NCI-H226 (cell line): ENCODE measurements at places on chromosomes 2 and 18.
A peak's percentile ranks its signal among the peaks of the same experiment; 100 is the strongest.

DNA sequence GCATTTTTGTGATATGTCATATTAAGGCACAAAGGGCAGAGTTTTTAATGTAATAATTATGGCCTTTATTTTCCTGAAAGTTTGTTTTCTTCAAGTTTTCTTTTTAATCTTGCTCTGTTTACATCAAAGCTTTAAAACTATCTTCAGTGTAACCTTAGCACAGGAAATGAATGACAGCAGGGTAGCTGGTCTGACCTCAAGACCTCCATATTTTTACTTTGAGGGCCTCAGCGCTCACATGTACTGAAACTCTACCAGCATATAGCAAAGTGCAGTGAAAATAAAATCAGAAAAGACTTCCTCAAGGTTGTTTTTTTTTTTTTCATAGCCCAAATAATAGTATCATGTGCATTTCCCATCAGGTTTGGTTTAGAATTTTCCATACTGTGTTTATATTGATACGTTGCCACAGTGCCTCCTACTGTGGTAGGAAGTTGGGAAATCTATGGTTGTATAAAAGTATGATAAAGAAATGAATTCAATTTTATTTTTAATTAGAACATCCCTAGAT is 163.4 kb downstream of the UBE2E3 start:
- DNase-seq: no peak

- no peak for DNase-seq
Measured at GRCh38 chr2:160141419-160141818, 58.7 kb downstream of the ITGB6 start.

DNA sequence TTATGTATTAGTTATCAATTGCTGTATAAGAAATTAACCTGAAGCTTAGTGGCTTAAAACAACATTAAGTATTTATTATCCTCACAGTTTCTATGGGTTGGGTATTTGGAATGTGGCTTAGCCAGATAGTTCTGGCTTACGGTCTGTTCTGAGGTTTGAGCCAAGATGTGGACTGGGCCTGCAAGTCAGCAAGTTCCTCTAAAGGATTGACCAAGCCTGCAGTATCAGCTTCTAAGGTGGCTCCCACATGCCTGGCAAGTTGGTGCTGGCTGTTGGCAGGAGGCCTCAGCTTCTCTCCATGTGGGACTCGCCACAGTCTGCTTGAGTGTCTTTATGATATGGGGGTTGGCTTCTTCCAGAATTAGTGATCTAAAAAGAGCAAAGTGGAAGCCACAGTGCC is 45.0 kb upstream of the TCF4 start:
- peak; percentile 17 for DNase-seq

GRCh38 chr2:241959751-241960269 is 90.3 kb downstream of the RTP5 start:
- DNase-seq: no peak

GRCh38 chr18:64806232-64806631 is 657.3 kb upstream of the LINC00305 start:
- no peak for DNase-seq

DNA sequence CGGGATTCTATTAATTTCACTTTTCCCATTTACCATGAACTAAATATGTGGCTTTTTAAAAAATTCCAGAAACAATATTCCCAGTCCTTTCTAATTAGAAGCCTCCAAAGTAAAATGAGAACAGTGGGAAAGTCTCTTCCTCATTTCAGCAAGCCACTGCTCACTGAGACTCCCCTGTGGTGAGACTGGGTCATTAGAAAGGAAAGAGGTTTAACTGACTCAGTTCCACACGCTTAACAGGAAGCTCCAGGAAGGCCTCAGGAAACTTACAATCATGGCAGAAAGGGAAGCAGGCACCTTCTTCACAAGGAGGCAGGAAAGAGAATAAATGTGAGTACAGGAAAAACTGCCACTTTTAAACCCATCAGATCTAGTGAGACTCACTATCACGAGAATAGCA is 258.9 kb upstream of the CHAC2 start:
- DNase-seq: no peak

DNA sequence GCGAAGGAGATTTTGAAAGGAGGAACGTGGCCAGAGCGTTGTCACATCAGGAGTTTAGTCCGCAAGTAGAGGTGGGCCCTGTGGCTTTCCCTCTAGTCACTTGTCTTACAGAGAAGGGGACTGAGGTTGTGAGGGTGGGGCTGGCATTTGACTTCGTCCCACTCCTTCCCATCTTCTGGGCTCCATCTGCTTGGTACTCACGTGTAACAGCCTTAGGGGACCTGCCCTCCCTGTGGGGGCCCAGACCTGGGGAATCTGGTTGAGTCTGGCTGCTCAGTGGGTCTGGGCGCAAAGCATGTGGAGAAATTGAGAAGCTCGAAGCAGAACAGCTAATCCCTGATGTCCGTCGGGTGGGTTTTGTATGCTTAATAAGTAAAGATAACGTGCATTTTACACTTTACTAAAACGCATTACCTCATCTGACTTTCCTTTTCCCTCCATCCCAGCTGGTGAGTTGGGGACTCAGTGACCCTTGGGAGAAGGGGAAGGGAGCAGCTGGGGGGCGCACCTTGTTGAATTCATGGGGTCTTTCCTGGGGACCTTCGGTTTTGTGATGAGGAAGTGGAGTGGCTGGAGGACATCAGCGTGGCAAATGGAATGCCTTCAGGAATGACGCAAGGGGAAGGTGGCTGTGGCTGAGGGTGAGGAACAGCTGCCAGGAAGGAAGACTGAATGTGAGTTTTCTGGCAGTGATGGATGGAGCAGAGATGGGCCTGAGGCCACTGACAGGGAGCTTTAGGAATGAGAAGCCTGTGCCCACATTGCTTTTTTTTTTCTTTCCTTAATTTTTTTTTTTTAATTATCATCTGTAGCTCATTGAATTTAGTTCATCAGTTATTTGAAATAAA is 44.8 kb downstream of the ASAP2 start:
- DNase-seq: peak; percentile 94

GRCh38 chr2:64137567-64137966 is 6.7 kb downstream of the PELI1 start:
- no peak for DNase-seq

DNA sequence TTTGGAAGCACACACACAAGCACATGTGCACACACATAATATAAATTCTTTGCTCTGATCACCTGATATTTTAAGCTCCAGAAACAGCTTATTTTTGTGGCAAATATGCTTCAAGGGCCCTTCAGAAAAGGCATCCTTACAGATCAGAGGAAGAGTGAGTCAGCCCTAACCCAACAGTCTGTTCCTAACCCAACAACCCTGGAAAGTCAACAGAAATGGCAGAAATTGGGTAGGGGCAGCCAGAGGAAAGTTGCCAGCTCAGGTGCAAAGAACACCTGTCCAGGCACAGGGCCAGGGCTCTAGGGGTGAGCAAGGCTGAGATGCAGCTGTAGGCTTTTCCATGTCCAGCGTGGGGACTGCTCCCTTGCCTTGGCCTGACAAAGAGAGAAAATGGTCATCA is 6.4 kb upstream of the NCKAP5 start:
- no peak for DNase-seq

DNA sequence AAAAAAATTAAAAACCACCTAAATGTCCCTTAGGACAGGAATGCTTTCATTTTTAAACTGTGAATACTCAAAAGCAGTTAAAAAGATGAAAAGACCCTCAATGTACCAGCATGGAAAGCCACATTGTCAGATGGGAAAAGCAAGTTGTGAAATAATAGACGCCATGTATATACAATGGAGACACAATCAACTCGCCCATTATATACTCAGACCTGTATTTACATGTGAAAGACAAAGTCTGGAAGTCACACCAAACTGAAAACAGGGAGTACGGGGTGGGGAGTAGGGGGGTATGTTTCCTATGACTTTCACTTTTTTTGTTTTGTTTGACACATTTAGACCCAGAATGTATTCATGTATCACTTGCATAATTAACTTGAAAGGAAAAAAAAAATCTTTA is 75.6 kb downstream of the CELF4 start:
- DNase-seq: no peak

GRCh38 chr2:240140511-240140910 is at the start of gene OTOS:
TSS of gene OTOS (minus strand) at chr2:240140658. CDS start at chr2:240140326, 332 bp downstream.
- no peak for DNase-seq

DNA sequence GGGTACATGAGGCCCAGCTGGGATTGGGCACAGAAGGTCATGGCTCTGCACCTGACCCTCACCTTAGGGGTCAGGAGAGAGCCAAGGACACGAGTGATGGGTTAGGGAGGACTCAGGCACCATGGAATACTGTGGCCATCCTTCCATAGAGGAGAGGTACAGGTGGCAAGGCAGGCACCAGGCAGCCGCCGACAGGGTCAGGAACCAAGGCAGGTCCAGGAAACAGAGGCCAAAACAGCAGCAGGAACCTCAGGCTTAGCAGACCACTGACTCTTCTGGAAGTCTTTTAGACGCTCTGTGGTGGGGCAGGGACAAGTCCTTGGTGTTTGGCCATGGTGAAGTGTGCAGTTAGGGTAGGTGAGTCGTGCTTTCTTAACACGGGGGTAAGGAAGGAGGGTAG is 128.0 kb downstream of the NEDD4L start:
- no peak for DNase-seq

GRCh38 chr2:62577994-62578781 is 72.2 kb upstream of the TMEM17 start:
- peak; percentile 84 for DNase-seq

DNA sequence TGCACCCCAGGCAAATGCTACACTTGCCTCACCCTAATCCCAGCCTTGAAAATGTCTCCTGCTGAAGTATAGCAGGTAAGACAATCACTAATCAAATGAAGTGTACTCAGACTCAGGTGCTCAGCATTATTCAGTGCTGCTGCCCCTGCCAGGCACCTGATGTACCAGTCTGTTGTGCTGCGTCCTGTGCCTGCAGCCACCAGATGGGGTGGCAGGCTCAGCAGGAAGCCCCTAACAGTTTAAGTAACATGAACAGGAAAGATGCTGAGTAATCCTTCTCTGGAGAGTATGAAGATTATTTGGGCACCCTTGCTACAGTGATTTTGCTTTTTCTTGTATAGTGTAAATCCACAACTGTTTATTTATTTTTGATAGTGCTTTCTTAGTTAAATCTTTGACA is 69.1 kb downstream of the TACR1 start:
- DNase-seq: no peak

DNA sequence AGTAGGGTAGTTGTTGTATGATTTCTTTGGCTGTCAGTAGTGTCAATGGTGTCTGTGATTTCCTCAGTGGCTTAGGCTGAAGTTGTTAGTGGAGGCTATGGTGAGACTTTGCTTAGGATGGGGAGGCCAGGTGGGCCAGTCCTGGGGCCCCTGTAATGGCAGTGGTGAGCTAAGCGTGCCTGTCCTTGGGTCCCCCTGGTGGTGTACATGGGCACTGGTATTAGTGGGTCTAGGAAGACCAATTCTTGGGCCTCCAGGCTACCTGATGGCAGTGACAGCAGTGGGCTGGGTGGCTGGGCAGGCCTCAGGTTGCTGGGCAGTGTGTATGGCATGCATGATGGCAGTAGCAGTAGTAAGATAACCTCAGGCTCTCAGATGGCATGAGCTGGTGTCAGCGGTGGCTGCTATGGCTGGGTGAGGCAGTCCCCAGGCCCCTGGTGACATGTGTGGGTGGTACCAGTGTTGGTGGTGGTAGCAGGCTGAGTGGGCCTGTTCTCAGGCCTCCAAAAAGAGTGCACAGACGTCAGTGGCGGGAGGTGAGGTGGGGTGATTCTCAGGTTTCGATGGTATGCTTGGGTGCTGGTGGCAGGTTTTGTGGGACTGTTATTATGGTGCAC is 103.2 kb downstream of the KLHL14 start:
- no peak for DNase-seq

DNA sequence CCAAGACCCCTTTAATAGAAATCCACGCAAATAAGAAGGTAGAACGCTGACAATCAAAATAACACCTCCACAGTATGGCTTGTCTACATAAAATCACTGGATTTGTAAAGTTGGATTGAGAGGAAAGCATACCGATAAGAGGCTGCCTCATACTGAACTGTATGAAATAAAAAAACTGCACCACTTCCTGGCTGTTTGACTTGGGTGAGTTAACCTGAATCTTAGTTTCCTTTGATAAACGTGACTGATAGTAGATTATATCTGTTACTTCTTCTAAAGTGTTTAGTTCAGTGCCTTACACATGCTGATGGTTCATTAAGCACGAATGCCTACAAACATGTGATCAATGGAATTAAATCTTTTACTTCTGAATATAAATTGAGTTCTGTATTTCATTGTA is 140.4 kb upstream of the RNF152 start:
- DNase-seq: no peak
